ENCODE measurements at places on chromosomes 2 and 18.

- no peak for DNase-seq
These were observed 16.0 kb downstream of the SLC9A2 start for GRCh38 chr2:102635317-102635716.

- no peak for DNase-seq
These were observed 21.8 kb upstream of the IL1R1 start for GRCh38 chr2:102120701-102121159.

DNA sequence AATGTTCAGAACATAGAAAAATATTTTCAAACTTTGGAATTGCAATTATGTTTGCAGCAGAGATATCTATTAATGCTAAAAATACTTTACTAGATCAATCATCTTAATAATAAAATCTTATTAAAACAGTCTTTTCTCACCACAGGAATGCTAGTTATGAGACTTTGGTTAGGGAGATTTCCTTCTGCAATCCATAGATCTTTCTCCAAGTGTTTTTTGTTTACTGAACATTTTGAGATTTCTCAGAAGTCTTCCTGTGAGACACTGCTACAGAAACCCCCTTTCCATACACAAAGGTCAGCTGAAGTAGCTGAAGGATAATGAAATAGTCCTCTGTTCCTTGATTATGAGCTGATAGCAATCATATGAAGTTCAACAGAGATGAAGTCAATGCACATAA lies 59.4 kb upstream of the RAPH1 start:
- DNase-seq, result no peak

DNA sequence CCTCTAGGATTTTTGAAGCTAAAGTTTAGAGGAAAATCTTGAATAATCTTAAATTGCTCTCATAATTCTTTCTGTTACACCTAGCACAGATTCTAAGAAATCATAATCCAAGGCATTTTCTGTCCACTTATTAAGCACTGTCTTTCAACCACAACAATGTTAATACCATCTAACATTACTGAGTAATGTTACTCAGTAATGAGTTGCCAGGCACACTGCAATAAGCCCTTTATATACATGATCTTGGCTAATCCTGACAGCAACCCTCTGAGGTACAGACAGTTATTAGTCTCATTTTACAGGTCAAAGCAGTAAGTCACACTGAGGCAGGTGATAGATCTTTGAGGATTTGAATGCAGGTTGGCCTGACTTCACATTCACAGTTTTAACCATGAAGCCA lies 291.9 kb downstream of the ALK start:
- DNase-seq, result no peak

DNA sequence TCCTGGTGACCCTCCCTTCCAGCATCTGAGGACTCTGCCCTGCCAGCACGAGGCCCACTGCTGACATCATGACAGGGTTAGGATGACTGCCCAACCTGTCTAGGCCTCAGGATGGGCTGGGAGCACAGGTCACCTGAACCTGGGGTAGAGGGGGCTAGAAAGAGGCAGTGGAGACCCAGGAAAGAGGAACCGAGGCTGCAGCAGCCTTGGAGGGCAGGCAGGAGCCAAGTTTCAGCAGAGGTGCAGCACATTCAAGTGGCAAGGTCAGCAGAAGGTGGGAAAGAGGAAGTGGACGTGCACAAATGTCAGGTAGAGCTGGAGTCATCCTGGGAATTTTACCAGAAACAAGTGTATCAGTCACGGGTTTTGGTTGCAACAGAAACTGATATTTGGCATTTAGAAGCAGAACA lies 13.6 kb upstream of the RAB10 start:
- DNase-seq, result no peak

DNA sequence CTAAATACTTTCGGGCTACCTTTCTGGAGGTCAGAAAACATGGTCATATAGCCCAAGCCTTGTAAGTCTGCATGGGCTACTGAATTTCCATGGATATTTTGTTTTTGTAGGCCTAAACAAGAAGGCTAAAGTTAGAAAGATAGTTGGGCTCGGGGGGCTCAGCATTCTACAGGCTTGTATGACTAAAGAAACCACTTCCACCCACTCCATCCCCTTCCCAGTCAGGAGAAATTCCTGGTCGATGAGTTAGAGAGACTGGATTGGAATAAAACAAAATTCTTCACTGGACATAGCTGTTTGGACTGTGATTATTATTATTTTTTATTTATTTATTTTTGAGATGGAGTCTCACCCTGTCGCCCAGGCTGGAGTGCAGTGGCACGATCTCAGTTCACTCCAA lies 539.4 kb upstream of the TNP1 start:
- DNase-seq, result no peak

DNA sequence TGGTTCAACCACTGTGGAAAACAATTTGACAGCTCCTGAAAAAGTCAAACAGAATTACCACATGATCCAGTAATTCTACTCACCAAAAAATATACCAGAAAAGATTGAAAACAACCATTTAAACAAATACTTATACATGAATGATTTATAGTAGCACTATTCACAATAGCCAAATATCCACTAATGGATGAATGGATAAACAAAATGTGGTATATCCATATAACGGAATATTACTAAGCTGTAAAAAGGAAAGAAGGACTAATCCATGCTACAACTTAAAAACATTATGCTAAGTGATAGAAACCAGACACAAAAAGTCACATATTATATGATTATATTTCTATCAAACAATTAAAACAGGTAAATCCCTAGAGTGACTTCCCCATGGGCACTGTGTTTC lies 131.5 kb downstream of the SPOPL start:
- DNase-seq, result no peak

- no peak for DNase-seq
These were observed 484 bp downstream of the APCDD1 start for GRCh38 chr18:10454681-10455557.

DNA sequence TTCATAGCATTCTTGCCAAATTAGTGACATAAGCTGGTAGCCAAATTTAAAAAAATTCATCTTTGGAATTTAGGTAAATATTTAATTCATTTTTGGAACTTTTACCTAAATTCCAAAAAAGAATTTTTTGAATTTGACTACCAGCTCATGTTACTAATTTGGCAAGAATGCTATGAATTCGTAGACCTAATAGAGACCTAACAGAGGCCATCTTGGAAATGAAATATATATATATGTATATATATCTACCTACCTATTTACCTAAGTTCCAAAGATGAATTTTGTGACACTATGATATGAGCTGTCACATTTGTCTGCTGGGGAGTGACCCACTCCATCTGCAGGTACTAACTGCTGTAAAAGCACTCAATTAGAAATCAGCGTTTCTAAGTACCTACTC lies 65.6 kb downstream of the MYOM1 start:
- no peak for DNase-seq

DNA sequence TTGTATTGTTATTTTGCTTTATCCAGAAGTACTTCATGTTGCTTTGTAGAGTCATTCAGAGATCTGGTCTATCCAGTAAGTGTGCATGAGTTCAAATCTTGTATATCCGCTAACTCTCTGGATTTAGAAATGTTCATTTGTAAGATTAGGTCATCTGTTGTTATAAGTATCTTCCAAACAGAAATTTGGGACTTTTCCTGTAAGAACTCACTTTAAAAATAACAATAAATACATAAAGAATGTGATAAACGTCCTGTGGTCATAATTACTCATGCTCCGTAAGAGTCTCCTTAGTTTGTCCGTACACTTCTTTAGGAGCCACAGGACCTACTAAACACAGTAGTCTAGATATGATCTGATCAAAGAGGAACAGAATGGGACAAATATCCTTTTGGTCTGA lies 699.9 kb upstream of the SLC8A1 start:
- no peak for DNase-seq

GRCh38 chr2:130727286-130727924 lies 1.5 kb upstream of the GPR148 start:
- DNase-seq, result peak; percentile 31

DNA sequence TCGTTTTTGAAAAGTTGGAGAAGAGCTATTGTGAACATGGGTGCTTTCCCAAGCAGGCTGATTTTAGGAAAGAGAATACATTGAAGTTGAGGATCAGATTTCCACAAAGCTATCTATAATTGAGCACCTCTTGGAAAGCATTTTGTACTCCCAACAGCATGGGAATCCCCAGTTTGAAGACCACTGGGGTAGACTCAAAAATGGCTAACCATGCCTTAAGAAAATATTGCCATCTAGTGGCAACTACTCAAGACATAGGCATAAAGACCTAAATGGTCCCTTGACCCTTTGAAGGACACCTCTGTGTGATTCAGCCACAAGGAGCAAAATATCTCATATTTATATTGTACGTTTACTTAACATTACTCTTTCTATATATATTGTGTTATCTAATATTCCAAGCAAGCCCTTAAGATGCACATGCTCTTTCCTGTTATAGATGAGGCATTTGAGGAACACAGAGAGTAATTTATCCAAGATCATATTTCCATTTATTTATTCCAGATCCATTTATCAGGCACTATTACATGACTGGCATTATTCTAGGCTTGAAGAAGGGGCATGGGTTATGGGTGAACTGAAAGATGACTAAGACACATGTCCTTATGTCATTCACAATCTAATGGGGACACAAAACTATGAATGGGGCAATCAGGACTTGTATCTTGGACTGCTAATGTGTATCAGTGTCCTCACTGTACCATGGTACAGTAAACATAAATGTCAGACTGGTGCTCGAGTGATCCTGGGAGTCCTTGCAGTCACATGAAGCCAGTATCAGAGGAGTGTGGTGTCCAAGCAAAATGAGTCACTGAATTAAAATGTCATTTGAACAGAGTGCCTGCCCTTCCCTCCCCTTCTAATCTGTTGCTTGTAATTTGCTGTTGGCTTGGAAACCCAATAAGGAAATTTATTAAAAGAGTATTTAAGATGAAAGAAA lies 121.0 kb upstream of the XPO1 start:
- no peak for DNase-seq
